ENCODE measurements at places on chromosomes 2 and 18. TPM values are rescaled to one million over a fixed set of nuclear protein-coding genes. Genes with fewer than 3 reads are reported as not detected.

ACMSD gene
- not detected for total RNA-seq

GRCh38 chr2:157825885-157826284 is 50.2 kb downstream of the ACVR1 start:
- H3K36me3 ChIP-seq: no peaks in the 10 kb centered on the region
- H3K4me3 ChIP-seq: no peak overlapping the region
- H3K27ac ChIP-seq: no peak overlapping the region
- no peaks in the 10 kb centered on the region for H3K27me3 ChIP-seq
- no peak for DNase-seq

DNA sequence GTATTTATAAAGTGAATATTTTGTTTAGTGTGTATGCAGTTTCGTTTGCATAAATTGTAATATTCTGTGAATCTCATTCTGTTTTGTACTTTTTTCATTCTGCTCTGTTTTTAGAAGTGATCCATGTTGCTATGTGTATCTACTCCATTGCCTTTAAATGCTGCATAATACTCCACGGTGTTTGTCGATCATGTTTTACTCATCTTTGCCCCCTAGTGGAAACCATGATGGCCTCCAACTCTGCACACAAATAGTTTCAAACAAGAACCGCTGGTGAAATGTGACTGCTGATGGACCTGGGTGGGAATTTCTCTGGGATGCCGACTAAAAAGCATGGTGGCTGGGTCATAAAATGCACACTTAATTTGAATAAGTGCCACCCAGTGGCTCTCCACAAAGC is 32.0 kb upstream of the SKOR2 start:
- no peak overlapping the region for H3K27ac ChIP-seq
- DNase-seq: no peak
- H3K27me3 ChIP-seq: no peaks in the 10 kb centered on the region
- H3K36me3 ChIP-seq: no peaks in the 10 kb centered on the region
- no peaks in the 10 kb centered on the region for H3K4me1 ChIP-seq

- no peaks in the 10 kb centered on the region for H3K36me3 ChIP-seq
- DNase-seq: no peak
- no peak overlapping the region for H3K27ac ChIP-seq
- H3K4me3 ChIP-seq: no peak overlapping the region
- no peaks in the 10 kb centered on the region for H3K27me3 ChIP-seq
Observed at GRCh38 chr2:103738606-103739005, 976.8 kb downstream of the TMEM182 start.

GRCh38 chr2:26555246-26556133 is 77.6 kb upstream of the OTOF start:
- DNase-seq: no peak
- no peak overlapping the region for H3K4me3 ChIP-seq
- H3K4me1 ChIP-seq: no peaks in the 10 kb centered on the region
- no peaks in the 10 kb centered on the region for H3K36me3 ChIP-seq

- H3K27ac ChIP-seq: peak overlapping the region; percentile 93
- H3K4me3 ChIP-seq: peak overlapping the region; percentile 74
- H3K36me3 ChIP-seq: peaks cover 22% of the 10 kb centered on the region
- no peak for DNase-seq
Observed at GRCh38 chr2:69916106-69916505, 1.2 kb downstream of the MXD1 start.

Measured in tibial nerve (tissue), 4 donors.